ENCODE measurements at places on chromosomes 3 and 15.

DNA sequence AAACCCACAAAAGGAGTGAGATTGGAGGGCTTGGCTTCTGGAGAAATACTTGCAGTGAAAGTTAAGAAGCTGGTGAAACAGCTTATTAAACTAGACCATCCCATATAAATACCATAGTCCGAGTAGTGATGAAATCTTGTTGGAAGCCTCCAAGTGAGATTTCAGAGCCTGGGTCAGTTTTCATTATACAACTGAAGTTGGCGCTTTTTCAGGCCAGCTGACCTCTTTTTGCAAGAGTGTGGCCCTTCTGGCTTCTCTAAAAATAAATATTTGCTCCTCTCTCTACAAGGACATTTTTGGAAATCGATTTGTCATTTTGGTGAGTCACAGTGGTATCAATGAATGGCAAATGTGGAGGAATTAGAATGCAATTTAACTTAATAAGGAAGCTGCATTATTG is 51.2 kb upstream of the THRB start:
- DNase-seq = no peak

- no peak for DNase-seq
These were observed 309.8 kb downstream of the GBE1 start for GRCh38 chr3:81451611-81452010.

- DNase-seq = peak; percentile 15
These were observed at the start of gene SHC4 for GRCh38 chr15:48963524-48964113. TSS of gene SHC4 (minus strand) at chr15:48963919. CDS start at chr15:48963015, 904 bp downstream.

DNA sequence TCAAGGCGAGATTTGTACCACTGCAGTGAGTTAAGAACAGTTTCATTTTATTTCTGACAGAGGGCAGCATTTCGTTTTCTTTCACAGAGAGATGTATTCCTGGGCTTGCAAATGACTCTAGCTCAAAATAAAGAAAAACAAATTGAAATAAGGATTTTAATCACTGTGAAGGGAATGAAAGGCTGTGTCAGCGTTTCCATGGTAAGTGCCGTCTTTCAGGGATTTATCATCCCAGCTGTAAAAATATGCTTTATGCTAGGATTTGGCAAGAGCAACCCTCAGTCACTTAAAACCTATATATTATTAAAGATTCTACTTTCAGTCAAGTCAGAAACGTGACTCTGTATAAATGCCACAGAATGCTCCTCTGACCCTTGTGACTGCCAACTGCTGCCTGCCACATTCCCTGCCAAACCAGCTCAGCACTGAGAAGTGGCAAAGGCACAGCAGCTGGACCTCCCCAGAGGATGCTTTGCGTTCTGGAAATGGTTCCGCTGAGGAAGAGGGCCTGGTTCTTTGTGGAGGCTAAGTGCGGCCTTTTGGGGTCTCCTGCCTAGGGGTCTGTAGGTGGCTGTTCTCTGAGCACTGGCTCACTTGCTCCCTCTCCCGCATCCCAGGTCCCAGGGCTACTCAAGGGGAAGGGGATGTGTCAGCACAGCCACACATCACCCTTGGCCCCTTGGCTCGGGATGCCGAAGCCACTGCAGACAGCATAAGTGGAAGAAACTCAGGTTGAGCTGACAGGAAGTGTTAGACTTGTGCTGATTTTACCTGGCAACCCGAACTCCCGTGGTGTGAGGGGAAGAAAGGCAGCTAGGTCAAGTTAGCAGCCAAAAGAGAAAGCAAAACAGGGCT is 56.6 kb upstream of the POMGNT2 start:
- peak; percentile 74 for DNase-seq

GRCh38 chr3:75906555-75907112 is 121.3 kb upstream of the ZNF717 start:
- no peak for DNase-seq

DNA sequence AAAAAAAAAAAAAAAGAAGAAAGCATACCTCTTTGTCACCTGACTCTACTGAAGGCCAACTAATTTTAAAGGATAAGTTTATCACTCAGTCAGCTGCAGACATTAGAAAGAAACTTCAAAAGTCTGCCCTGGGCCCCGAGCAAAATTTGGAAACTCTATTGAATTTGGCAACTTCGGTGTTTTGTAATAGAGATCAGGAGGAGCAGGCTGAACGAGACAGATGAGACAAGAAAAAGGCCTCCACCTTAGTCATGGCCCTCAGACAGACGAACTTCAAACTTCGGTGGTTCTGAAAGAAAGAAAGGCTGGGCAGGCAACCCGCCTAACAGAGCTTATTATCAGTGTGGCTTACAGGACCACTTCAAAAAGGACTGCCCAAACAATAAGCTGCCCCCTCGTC is 18.5 kb downstream of the GLDN start:
- DNase-seq = no peak

DNA sequence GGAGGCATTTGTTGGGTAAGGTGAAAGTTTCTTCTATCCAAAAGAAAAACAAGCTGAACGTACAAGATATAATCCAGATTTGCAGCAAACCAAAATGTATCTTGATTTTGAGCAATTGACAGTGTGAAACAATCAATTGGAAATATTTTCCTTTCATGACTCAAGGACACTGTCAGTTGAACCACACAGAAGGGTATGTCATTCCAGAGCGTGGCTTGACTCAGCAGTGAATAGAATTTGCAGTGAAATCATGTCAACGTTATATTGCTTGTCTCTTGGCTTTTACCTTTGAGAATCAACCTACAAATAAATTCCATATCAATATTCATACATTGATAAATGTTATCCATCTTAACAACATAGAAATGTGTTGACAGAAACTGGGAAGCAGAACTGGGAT is 78.2 kb downstream of the TM2D3 start:
- DNase-seq = no peak

- no peak for DNase-seq
These were observed 30.6 kb downstream of the SNRK start for GRCh38 chr3:43316783-43317460.

DNA sequence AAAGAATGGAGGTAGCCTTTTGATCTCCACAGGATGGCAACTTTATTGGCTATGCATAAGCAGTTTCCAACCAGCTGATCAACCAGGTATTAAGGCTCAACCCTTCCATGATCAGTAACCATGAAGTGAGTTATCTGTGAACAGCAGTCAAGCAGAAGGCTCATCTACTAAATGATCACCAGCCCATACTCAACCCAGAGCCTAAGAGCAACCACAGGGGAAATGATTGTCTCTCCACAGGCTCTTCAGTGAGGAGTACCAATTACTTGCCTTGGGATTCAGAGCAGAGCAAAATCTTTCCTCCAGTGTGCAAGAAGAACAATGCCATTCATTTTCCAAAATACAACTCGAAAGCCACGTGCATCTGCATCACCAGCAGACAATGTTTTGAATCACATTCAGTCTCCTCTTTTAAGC is 754.8 kb downstream of the ROBO1 start:
- no peak for DNase-seq

DNA sequence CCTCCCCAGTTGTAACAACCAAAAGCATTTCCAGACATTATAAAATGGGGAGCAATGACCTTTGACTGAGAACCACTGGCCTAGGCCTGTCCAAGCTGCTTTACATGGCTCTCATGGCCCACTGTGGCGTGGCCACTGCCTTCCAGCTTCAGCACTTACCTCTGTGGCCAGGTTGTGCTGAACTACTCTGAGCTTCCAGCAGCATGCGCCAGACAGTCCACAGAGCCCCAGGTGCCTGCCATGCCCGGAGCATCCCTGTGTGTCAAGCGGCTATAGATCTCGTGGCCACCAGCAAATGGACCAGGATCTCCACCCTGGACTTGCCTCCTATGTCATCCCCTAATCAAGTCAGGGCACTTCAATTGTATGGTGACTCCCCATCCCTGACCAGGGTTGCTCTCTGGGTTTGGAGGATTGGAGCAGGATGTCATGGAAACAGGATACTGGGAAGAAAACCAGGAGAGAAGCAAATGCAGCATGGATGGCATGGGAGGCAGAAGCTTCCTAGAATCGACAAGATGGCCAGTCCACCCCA is 199.7 kb downstream of the UACA start:
- no peak for DNase-seq

DNA sequence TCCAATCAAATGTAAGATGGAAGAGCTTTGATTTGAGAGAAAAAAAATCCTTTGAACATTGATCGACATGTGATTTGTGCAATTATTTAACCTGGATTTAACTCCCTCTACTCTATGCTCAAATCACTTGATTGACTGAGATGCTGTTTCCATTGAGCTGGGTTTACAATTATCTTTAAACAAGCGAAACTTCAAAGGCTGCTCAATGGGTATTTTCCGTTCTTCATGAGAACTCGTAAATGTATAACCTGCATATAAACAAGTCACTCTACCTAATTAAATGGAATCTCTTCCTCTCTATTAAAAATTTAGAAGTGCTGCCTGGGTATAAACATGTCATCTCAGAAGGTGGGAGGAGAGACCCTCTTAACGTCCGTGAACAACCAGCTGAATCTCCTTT is 71.9 kb downstream of the ANXA2 start:
- no peak for DNase-seq

GRCh38 chr15:26069231-26069641 is 206.1 kb upstream of the ATP10A start:
- DNase-seq = no peak

- no peak for DNase-seq
These were observed 115.6 kb upstream of the AGTR1 start for GRCh38 chr3:148582126-148582525.

DNA sequence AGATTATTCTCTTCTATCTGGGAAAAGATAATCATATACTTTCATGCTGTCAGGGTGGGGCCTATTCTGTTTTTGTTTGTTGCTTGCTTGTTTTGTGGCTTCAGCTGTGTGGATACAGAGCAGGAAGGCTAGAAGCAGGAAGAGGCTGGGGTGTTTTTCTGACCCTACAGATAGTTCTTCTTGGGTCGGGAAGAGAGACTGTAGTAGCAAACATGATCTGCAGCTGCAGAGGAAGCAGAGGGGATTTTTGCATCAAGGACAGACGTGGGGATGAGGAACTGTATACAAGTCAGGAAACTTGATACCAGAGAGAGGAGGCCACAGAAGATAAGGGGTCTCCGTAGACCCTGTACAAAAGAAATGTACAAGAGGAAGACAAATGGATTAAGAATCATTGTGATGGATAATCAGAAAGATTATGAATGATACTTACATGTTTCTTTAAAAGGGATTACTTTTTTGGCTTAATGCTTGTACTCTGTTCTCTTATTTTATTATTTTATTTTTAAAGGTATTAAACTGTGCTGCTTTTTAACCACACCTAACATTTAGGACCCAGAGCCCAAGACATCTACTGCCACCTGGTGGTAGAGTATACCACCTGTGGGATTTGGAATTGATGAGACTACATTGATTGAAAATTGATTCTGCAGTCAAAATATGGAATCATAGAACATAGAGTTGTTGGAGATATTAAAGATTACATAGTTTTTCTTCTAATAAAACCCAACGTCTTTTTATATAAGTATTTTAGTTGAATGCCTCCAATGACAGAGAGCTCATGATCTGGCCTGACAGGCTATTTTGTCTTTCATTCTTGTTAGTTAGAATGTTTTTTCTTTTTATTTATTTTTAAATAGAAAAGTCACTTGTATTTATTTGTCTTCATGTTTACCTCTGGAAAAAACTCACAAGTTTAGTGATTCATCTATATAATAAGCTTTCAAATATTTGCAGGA is 87.3 kb upstream of the ROPN1 start:
- no peak for DNase-seq

DNA sequence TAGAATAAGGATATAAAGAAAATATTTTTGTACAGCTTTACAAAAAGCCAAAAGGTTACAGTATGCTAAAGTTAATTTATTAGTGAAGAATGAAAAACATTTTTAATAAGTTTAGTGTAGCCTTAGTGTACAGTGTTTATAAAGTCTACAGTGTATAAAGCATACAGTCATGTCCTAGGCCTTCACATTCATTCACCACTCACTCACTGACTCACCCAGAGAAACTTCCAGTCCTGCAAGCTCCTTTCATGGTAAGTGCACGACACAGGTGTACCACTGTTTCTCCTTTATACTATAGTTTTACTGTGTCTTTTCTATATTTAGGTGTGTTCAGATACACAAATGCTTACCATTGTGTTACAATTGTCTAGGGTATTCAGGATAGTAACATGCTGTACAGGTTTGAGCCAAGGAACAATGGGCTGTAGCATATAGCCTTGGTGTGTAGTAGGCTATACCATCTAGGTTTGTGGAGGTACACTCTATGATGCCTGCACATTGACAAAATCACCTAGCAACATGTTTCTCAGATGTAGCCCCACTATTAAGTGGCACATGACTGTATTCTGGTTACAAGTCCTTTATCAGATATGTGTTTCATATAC is 197.1 kb upstream of the KBTBD8 start:
- no peak for DNase-seq

DNA sequence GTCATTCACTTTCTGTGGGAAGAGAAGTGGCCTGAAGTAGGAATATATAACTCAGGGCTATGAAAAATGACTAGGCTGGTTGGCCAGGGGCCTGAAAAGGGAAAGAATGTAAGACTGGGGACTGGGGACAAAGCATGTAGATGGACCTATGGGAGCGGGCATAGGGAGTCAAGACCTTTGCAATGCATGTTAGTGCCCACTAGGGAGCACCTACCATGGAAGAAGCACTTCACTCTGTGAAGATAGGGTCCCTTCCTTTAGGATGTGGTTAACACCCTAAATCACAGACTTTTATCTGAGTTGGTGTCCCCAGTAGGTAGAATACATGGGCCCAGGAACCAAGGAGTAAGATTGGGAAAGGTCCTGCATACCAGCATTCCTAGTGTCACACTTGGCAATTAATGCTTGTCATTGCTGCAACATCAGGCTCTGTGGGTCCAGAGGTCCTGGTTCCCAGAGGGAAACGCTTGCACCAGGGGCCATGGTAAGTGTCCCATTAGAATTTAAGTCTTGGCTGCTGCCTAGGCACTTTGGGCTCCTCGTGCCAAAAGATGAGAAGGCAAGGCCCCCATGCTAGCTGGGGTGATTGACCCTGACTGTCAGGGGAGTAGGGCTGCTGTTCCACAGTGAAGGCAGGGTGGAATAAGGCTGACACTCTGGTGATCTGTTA is 79.6 kb downstream of the CRYGS start:
- DNase-seq = no peak
